ENCODE measurements at places on chromosomes 5 and 9.

DNA sequence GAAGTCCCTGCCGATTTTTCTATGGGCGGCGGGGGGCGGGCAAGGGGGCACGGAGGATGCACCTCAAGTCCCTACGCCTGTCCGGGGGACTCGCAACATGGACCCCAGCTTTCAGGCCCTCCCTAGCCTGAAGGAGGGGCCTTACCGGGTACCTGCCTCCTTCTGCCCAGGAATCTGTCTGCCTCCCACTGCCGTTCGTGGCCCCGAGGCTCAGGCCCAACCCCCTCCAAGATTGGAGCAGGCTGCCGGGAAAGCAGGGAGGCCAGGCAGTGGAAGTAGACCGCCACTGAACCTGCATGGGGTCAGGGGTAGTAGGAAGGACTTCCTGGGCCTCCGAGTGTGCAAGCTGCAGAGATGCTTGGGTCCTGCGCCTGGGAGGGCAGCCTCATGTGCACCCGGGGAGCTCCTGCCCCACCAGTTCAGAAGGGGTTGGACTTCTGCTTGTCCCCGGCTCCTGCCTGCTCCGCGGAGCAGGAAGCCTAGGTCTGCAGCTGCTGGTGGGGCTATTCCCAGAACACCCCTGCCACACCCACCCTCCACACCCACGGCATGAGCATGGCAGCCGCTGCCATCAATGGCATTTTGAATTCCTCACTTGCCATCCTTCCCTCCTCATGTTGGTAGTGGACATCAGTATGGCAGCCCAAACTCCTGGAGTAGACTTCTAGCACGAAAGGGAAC, 1312.7 kb upstream of the ACO1 start:
- DNase-seq: no peak

- no peak for DNase-seq
These were observed 424.7 kb downstream of the RAB3C start for GRCh38 chr5:59007460-59008063.

DNA sequence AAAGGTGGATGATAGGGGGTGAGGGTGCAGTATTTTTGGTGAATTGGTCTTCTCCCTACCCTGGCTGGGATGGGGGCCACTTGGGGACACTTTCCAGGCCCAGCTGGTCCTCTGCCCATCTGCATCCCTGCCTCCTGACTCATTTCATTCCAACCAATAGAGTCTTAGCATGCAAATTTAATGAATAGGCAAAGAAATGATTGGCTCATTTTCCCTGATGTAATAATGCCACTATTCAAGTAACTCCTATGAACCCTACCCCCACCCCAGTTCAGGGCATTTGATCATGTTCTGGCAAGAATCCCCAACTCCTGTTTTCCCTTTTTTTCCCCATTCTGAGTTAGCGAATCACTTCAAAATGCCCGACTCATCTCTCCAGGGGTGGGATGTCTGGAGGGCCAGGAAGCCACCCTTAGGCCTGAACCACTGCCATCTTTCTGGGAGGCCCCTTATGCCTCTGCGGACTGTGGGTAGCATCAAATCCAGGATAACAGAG, 56.7 kb downstream of the PCDH1 start:
- DNase-seq: no peak

DNA sequence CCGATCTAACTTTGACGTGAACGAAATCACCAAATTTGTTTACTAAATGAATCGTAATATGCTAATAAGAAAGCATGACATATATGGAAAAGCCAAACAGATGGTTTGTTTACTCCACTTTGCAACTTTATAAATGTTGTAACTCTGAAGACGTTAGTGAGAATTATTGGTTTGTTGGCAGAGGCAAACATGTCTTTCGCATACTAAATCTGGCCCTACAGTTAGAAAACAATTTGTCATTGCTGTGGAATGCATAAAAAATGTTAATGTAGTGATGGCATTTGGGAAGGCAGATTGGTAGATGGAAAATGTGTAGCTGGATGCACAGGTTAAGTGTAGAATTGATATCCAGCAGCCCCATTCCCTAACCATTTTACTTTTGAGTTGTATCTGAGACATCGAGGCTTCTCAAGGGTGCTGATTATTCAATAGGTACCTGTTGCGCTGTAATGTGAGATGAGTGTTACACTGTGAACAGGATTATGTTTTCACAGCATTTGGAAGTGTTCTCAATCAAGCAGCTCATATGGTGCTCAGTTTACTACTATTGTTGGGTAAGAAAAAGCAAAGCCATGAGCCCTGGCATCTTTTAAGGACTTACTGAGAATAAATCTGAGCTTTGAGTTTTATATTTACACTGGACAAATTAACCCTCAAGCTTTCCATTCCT, 444.8 kb downstream of the BNC2 start:
- no peak for DNase-seq

DNA sequence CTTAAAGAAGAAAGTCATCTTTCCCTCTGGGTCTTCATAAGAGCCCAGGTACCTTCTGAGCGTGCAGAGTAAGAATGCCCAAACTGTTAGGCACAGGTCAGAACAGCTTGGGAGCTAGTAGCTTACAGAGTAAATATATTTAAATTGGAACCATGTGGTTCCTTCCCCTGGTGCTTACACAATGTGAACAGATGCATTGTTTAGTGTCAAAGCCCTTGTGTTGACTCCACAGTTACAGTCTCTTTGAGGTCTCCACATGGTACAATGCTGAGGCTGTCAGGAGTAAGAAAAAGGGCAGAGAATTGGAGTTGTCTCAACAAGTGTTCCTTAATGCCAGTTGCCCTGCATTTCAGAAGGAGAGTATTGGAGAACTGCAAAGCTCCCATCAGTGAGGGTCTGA, 188.5 kb downstream of the PAPPA start:
- DNase-seq: no peak

- no peak for DNase-seq
These were observed 175.7 kb downstream of the ARHGEF28 start for GRCh38 chr5:73801686-73802085.

GRCh38 chr9:32339424-32339823, 45.0 kb upstream of the ACO1 start:
- no peak for DNase-seq

DNA sequence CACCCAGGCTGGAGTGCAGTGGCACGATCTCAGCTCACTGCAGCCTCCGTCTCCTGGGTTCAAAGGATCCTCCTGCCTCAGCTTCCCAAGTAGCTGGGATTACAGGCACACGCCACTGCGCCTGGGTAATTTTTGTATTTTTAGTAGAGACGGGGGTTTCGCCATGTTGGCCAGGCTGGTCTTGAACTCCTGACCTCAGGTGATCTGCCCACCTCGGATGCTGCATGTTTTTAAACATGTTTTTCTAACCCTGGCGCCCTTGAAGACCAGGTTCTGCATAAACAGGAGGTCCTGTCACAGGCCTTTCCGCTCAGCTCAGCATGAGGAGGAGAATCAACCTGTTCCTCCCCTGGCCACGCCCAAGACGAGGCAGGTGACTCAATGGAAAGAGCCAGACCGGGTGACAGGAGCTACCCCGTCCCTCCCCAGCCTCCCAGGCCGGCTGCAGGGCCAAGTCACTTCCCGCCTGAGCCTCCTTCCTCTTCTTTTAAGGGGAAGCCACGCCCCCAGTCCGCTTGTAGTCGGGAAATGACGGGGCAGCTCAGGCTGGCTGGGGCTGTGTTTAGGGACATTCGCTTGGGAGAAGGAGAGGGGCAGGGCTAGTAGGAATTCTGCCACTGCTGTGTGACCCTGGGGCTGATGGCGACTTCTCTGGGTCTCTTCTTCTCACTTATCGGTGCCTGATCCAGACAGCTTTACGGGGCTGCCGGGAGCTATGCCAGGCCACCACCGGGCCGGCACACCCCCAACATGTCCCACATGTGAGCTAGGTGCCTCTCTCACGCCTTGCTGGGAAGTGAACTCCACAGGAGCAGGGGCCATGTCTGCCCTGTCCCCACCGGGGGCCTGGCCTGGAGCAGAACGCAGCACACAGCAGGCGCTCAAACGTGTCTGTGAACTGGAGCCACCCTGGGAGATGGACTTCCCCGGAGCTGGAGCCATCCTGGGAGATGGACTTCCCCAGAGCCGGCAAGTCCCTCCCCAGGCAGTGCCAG, 6.1 kb downstream of the NOTCH1 start:
- DNase-seq: peak; percentile 94

GRCh38 chr5:59768152-59769040, 125.1 kb downstream of the PDE4D start:
- no peak for DNase-seq

GRCh38 chr9:120014796-120015195, 565.2 kb downstream of the CDK5RAP2 start:
- DNase-seq: no peak

DNA sequence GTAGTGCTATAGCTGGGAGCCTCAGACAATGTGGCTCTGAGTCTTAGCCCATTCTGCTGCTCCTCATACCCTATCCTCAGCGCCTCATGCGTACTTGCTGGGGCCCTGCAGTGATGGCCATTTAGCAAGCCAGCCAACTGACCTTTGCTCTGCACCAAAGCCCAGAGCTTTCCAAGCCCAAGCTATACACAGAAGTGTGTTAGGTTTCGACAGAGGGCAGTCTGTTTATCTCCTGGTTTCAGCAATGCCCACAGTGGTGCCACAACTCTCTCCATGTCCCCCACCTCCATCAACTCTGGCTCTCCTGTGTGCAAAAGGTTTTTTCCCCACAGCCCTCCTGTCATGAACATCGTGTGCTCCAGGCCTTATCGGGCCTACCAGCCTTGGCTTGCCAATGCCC, 16.9 kb downstream of the GNG10 start:
- no peak for DNase-seq

GRCh38 chr5:81078930-81079329, 118.8 kb downstream of the RASGRF2 start:
- no peak for DNase-seq

GRCh38 chr5:758698-759053, 25.9 kb downstream of the ZDHHC11B start:
- no peak for DNase-seq

DNA sequence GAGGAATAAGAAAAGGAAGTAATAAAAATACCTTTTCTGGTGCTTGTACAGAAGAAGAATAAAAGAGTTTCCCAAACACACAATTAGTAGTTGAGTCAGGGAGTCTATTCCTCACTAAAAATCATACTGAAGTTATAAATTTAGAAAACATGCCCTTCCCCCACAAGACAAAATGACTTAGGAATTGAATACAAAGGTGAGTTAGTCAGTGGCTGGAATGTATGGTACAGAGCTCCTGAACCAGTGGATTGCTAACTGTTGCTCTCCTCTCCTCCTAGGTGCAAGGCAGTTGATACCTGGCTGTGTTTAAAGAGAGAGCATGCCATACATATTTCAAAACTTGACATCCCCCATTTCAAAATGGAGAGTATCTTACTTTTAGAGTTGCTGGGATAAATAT, 1.9 kb downstream of the GDA start:
- no peak for DNase-seq

DNA sequence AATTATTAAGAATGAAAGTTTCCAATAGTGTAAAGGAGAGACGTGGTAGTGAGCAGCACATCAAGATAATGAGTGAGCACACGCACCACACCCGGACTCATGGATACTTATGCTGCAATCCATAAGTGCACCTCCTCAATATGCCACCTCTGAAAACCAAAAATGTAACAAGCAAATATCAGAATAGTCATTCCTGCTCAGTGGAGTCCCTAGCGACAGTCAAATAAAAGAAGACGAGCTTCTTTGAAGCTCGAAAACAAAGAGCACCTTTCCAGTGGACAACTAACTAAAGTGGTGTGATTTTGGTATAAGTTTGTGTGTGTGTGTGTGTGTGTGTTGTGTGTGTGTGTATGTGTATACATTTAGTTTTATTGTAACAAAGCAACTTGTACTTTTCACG, 241.3 kb downstream of the DEPDC1B start:
- DNase-seq: no peak

GRCh38 chr9:137455359-137455991, 3.7 kb downstream of the NSMF start:
- no peak for DNase-seq

GRCh38 chr5:125408448-125409233, 662.2 kb upstream of the ZNF608 start:
- no peak for DNase-seq

GRCh38 chr9:5799314-5799713, 33.6 kb downstream of the ERMP1 start:
- no peak for DNase-seq

DNA sequence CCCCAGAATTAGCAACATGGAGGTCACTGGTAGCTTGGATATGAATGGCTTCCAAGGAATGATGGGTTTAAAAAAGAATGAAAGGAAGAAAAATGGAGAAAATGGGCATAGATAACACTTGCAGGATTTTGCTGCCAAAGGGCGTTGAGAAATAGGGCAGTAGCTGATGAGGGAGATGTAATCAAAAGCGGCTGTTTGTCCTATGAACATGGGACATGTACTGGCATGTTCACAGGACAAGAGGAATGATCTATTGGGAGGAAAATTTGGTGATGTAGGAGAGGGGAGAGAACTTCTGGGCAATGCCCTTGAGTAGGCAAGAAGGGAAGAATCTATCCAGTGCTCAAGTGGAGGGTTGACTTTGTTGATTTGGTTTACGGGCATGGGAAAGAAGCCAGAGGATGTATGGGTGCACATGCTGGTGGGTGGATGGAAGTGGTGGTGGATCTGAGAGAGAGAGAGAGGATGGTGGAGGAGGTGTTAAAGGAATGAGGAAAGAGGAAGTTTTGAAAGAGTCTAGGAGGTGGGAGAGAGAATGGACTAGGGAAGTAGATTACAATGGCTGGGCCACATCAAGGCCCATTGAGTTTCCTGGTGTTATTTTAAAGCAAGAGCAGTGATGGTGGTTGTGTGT, 115.1 kb upstream of the MVB12B start:
- no peak for DNase-seq

- DNase-seq: no peak
These were observed 14.3 kb downstream of the GEMIN5 start for GRCh38 chr5:154923441-154924430.

- DNase-seq: no peak
These were observed 6.4 kb upstream of the PAEP start for GRCh38 chr9:135555203-135555602.

GRCh38 chr9:137663584-137663983, 44.8 kb downstream of the EHMT1 start:
- DNase-seq: no peak

- DNase-seq: no peak
These were observed 57.1 kb upstream of the NMUR2 start for GRCh38 chr5:152462021-152462721.

DNA sequence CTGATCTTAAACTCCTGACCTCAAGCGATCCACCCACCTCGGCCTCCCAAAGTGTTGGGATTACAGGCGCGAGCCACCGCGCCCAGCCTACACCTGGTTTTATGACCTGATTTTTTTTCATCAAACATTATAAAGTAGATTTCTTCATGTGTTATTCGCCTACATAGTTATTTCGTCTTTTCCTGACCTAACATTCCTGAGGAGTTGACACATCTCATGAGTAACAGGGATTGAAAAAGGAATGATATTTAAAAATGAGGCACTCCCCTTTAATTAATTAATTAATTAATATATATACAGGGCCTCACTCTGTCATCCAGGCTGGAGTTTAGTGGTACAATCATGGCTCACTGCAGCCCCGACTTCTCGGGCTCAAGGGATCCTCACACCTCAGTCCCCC, 20.2 kb upstream of the MTMR12 start:
- DNase-seq: no peak
